ENCODE measurements at places on chromosomes 16 and 17.

DNA sequence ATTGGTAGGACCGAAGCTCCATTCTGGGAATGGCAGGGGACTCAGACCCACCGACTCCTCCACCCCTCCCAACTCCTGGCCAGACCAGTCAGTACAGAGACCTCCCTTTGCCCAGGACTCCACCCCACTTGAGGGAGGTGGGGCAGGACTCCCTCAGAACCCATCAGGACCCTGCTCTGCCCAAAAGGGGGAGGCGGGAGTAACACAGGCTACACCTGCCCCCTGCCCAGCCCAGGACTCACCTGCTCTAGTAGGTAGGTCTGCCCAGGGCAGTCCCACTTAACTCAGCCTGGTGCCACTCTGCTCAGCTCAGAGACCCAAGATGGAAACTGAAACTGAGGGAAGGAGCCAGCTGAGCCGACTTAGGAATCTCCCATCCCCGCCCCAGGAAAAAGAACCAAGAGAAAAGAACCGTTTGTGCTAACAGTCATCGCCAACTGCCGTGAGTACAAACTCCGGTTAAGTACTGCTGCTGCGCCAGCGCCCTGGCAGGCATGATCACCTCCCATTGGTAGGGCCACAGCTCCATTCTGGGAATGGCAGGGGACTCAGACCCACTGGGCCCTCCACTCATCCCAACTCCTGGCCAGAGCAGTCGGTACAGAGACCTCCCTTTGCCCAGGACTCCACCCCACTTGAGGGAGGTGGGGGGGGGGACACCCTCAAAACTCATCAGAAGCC is 503 bp downstream of the DHX58 start:
- DNase-seq: peak; percentile 38

DNA sequence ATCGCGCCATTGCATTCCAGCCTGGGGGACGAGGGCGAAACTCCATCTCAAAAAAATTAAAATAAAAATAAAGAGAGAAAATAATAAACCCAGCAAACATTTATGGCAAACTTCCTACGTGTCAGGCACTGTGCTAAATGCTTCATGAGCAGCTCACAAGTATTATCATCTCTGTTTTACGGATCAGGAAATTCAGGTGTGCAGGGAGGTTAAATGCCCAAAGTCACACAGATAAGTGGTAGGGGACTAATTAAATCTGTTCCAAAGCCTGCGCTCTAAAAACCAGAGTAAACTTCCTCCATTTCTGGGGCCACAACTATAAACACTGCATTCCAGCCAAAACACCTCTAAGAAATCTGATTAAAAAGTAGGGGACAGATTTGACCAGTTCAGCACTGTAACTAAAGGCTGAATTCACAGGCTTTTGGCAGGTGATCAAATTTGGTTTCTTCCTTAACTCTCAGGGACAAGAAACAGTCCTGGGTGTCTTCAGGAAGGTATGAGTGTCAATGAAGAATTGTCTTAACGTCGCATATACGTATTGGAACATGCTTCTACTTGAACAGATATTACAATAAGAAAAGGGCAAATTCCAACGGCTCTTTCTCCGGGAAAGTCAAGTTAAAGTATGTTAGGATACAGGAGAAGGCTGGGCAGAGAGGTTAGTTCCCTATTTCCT is 996 bp downstream of the STRADA start:
- no peak for DNase-seq

GRCh38 chr16:87252269-87252970 is 64.8 kb downstream of the C16orf95 start:
- no peak for DNase-seq

DNA sequence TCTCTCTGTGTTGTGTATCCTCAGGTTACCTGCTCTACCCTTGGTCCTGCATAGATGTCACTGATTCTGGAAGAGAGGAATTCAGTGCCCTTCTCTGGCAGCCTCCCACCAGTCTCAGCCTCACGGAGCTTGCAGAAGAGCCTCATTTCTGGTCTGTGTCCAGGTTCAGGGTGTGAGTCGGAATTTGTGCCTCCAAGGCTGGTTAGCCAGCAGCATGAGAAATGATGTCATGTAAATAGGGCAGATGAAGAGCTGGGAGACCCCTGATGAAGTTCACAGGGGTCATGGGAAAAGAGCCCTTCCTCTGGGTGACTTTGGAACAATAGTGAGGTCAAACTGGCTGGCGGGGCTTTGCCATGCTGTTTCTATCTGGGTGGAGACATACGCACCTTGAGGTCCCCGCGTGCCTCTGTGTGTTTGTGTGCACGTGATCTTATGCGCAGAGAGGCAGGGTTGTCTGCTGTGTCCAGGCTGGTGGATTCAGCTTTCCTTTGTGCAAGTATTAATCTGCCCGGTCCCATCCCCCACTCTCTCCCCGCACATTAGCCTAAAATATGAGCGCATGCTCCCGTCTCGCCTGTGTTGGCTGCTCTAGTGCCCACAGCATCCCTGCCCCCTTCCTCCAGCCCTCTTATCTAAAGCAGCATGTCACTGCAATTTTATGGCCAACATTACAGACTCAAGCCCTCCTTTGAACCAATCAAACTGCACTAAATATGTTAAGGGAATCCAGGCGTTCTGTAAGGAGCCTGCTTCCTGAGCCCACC is 256.3 kb upstream of the ZFHX3 start:
- no peak for DNase-seq

Measured in GM04504 (cell line).